ENCODE measurements at places on chromosomes 5 and 9. TPM values are rescaled to one million over a fixed set of nuclear protein-coding genes. Genes with fewer than 3 reads are reported as not detected.

DNA sequence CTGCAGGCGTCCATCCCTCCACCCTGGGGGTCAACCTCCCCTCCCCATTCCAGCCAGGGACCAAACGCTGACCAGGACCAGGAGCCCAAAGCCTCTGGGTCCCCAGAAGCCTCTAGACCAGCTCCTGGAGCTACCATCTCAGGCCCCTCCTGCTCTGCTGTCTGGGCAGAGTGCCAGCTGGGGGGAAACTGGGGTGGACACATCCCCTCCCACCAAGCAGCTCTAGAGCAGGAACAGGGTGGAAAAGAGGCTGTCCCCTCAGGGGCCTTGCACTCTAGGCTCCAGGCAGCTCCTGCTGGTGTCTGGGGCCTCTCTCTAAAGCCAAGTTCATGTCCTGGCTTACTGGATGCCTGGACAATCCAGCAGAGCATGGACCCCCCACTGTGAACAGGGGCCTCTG, 4.4 kb downstream of the SSNA1 start:
- no peak for DNase-seq
- peaks cover 13% of the 10 kb centered on the region for H3K4me1 ChIP-seq
- H3K27ac ChIP-seq: no peak overlapping the region
- H3K4me3 ChIP-seq: no peak overlapping the region
- H3K27me3 ChIP-seq: no peaks in the 10 kb centered on the region

The TMEM215 gene
- not detected for total RNA-seq

The PCDHB2 gene
- 0.97 TPM for total RNA-seq

- H3K4me3 ChIP-seq: no peak overlapping the region
- H3K27me3 ChIP-seq: no peaks in the 10 kb centered on the region
- no peaks in the 10 kb centered on the region for H3K36me3 ChIP-seq
- H3K4me1 ChIP-seq: no peaks in the 10 kb centered on the region
- no peak for DNase-seq
- no peak overlapping the region for H3K27ac ChIP-seq
These were observed 15.1 kb upstream of the RNF145 start for GRCh38 chr5:159224471-159224870.

The SPAG8 gene
- 3.2 TPM for total RNA-seq

DNA sequence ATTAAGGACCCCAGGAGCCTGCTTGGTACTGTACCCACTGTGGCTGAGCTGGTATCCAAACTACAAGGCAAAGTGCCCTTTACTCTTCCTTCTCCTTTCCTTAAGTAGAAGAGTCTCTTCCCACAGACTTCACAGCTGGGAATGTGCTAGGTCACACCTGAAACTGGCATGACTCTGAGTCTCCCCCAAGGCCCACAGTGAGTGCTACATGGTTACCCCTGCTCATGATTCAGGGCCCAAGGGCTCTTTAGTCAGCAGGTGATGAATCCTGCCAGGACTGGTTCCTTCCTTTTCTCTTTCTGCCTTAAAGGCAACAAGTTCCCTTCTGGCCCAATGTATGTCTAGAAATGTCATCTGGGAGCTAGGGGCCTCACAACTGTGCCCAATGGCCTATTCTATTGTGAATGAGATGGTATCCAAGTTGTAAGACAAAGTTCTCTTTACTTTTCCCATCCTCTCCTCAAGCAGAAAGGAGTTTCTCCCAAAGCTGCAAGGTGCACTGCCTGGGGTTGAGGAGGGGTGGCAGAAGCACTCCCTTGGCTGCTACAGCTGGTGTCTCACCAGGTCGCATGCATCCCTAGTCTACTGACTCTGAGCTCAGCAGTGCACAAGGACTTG, 134.4 kb downstream of the TMEM38B start:
- no peak overlapping the region for H3K4me3 ChIP-seq
- DNase-seq: no peak
- H3K27ac ChIP-seq: no peak overlapping the region
- no peaks in the 10 kb centered on the region for H3K27me3 ChIP-seq
- no peaks in the 10 kb centered on the region for H3K36me3 ChIP-seq
- no peaks in the 10 kb centered on the region for H3K4me1 ChIP-seq

GRCh38 chr9:127050152-127050551, 72.3 kb downstream of the ANGPTL2 start:
- no peak overlapping the region for H3K4me3 ChIP-seq
- H3K36me3 ChIP-seq: no peaks in the 10 kb centered on the region
- no peaks in the 10 kb centered on the region for H3K27me3 ChIP-seq
- H3K4me1 ChIP-seq: peaks cover 21% of the 10 kb centered on the region
- H3K27ac ChIP-seq: no peak overlapping the region

- H3K27me3 ChIP-seq: peaks cover 4% of the 10 kb centered on the region
- H3K4me1 ChIP-seq: peaks cover 13% of the 10 kb centered on the region
- DNase-seq: no peak
- H3K36me3 ChIP-seq: no peaks in the 10 kb centered on the region
These were observed 1.4 kb downstream of the NR6A1 start for GRCh38 chr9:124769549-124770358.

The PAEP gene
- total RNA-seq: not detected

- DNase-seq: peak; percentile 20
- no peak overlapping the region for H3K4me3 ChIP-seq
- H3K27me3 ChIP-seq: no peaks in the 10 kb centered on the region
- H3K4me1 ChIP-seq: no peaks in the 10 kb centered on the region
- H3K27ac ChIP-seq: no peak overlapping the region
- peaks cover 8% of the 10 kb centered on the region for H3K36me3 ChIP-seq
These were observed 26.7 kb downstream of the NDUFS6 start for GRCh38 chr5:1827886-1828397.

DNA sequence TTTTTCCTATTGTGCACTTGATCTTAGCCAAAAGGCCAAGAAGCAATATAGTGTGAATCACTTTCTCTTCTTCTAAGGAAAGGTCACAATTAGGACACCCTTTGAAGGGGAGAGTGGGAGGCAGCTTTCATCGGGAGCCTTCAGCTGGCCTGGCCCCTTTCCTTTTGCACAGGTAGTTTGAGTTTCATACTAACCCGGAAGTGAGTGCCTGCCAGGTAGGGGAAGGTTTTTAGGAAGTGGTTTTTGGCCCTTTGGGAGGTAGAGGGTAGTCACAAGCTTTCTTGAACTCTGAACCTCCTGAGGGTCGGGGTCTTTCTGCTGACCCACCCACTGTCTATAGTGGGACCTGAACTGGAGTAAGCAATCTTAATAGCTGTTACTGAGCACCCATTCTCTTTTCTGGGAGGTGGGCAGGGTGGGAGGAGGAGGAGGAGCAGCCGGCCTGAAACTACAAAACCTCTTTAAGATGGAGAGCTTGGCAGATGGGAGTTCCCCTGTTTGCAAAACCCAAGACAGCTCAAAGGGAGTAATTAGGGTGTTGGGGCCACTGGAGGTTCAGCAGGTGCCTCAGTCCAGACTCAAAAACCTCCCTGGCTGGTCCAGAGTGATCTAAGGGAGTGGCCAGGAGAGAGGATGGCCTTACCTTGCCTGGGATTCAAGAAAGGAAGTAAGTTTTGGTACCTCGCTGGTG, 6.0 kb downstream of the LARP1 start:
- H3K36me3 ChIP-seq: no peaks in the 10 kb centered on the region
- no peaks in the 10 kb centered on the region for H3K27me3 ChIP-seq
- peaks cover 63% of the 10 kb centered on the region for H3K4me1 ChIP-seq
- peak overlapping the region; percentile 57 for H3K27ac ChIP-seq
